ENCODE measurements at places on chromosomes 3 and 15. TPM values are rescaled to one million over a fixed set of nuclear protein-coding genes. Genes with fewer than 3 reads are reported as not detected.

The RASGRF1 gene
- total RNA-seq: 0.55 TPM

The AP3B2 gene
- total RNA-seq: 0.10 TPM

The GOLGA6B gene
- not detected for total RNA-seq

DNA sequence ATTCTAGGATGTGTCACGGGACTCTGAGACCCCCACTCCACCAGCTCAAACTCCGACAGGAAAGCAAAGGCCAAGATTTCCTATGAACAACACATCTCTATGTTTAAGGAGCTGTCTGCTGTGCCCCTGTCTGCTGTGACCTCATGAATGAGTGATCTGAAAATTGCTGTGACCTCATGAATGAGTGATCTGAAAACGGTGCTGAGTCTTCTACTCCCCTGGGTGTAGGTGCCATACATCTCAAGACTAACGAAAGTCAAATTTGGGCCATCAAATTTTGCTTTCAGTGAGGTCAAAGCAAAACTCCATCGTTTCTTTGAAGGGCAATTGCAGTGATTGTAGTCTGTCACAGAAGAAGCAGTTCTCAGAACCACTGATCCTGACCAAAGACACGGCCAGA lies 24.4 kb downstream of the IL5RA start:
- no peak for DNase-seq

Measured in T-helper 17 cell (primary cell).